Tibial nerve (tissue), 4 donors: ENCODE measurements at places on chromosomes 3 and 15.
A peak's percentile ranks its signal among the peaks of the same experiment; 100 is the strongest.

DNA sequence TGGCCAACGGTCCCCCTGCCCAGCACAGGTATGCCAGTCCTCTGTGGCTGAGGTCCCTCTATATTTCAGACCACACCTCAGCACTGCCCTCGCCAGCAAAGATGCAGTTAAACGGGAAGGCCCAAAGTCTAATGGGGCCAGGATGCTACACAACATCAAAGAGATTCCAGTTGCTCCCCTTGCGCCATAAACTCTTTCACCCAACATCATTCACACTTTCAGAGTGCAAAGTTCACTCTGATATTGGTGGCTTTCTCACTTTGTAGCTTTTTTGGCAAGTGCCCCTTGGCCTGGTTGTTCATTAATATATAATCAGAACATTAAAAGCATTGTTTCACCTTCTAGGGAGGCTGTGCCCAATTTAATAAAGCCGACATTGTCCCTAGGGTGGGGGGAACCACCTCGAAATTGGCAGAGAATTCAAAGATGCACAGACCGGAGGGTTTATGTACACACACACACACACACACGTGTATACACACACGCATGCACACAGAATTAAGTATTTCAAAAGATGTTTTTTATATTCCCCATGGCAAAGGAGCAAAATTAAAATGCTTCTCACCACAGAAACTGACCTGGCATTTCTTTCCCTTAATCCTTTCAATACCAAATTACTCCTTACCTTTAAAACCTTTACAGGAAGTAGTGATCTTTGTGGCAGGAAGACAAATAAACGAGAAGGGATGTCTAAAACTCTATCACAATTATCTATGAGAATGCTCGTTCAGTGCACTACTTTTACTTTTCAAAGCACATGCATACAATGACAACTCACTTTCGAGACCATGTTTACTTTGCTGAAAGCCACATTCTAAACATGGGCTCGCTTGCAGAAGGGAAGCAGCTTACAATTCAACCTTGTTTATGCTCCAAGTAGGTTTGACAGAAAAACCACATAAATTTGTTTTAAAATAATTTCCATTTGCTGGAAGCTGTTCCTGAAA, 19.5 kb downstream of the LRIG1 start:
- DNase-seq: no peak

DNA sequence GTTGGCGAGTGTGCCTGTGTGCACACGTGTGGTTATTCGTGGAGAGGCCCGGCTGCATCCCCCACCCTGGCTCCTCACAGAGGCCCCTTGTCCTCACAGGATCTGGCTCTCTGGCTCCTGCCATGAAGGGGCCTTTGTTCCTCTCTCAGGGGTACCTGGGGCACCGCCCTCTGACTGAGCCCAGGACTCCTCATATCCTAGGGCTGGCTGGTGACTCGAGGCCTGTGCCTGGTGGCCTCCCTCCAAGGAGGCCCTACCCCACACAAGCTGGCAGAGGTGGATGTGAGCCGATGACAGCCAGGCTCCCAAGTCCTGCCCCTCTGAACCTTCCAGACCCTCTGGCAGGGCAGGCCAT, 10.0 kb downstream of the PRKCD start:
- DNase-seq: no peak

DNA sequence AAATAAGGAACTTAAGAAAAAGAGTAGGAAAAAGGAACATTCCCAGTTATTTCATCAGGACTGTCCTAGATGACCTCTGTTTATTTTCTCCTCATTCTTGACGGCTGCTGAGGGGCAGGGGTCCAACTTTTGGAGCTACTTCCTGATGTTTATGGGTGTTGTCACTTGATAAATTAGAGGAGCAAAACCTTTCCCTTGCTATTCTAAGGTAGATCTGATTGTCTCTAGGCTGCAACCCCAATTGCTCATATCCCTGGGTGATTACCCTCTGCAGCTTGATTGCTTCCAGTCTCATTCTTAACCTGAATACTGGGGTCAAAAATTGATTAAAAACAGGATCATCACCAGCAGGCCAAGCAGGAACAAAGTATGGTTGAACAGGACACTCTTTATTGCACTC, 311.0 kb upstream of the NDN start:
- no peak for DNase-seq

GRCh38 chr15:77032052-77032646, 37.2 kb downstream of the PSTPIP1 start:
- DNase-seq: peak; percentile 9

- no peak for DNase-seq
Observed at GRCh38 chr3:67765575-67765974, 111.2 kb upstream of the SUCLG2 start.

DNA sequence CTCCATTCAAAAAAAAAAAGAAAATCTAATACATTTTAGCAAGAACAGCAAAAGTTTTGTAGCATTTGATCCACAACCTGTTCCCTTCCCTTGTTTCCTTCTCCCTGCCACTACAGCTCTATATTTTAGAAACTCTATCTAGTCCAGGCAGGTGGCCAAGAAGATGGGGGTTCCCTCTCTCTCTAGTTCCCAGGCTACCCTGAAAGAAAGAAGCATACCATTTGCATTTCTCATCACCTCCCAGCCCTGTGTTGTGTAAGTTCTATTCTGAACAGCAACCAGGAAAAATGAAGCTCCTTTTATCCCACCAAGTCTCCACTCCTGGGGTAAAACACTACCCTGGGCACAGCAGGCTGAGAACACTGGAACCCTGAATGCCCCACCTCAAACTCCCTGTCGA, 100.0 kb downstream of the PCCB start:
- no peak for DNase-seq

GRCh38 chr3:194306109-194306686, 44.9 kb downstream of the CPN2 start:
- no peak for DNase-seq

DNA sequence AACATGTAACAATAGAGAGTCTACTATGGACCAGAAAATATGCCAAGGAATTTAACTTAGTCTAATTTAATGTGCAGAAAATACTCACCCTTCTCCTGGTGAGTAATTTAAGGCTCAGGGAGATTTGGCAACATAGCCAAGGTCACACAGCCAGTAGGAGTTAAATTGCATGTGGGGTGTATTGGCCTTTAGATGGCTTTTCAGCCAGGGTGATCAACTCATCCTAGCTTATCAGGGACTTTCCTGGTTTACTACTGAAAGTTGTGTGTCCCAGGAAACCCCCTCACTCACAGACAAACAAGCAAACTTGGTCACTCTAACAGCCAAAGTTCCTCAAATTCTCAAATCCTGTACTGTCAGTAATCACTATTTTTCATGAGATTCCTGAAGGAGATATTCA, 2.6 kb upstream of the SLC9A9 start:
- no peak for DNase-seq

DNA sequence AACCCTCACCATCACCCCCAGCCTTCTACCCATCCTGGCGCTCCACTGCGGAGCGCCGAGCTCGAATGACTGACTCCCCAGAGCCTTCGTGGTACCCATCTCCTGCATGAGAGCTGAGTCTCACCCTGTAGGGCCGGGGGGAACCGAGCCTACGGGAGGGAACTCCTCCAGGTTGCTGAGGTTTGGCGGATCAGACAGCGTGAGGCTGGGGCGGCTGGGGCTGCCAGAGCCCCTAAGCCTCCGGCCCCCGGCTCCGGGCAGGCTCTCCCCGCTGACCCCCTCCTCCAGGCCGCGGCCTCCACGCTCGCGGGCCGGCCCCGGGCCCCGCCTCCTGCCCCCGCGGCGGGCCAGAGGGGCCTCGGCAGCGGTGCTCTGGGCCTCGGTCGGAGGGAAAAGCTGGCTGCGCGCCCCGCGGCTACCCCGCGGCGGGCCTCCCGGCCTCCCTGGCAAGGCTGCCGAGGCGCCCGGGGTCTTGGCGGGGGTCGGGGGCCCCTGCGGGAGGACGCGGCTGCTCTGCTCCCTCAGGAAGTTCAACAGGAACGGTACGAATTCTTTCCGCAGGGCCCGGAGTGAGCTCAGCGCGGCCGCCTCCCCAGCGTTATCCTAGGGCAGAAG, 643 bp downstream of the CDAN1 start:
- no peak for DNase-seq

GRCh38 chr3:181717549-181718171, 5.9 kb downstream of the SOX2 start:
- DNase-seq: no peak

DNA sequence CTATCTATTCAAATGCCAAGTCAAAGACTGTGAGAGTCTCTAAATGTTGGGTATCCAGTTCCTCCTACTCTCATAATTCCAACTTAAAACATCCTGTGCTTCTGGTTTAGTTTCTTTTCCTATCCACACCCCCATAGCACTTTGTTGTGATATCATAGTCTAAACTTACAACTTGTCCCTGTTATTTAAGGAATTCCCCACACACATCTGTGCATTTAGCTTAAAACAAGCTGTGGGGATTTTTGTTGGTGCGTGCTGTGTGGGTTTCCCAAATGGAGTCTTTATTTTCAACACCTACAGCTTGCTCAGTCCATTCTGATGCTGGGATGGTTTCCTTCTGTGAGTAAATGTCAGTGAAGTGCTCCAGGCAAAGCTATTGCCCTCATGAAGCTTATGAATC, 167.3 kb downstream of the GMNC start:
- no peak for DNase-seq

GRCh38 chr3:37290551-37290950, 116.2 kb upstream of the LRRFIP2 start:
- no peak for DNase-seq

GRCh38 chr3:31252216-31253185, 280.2 kb upstream of the STT3B start:
- no peak for DNase-seq

DNA sequence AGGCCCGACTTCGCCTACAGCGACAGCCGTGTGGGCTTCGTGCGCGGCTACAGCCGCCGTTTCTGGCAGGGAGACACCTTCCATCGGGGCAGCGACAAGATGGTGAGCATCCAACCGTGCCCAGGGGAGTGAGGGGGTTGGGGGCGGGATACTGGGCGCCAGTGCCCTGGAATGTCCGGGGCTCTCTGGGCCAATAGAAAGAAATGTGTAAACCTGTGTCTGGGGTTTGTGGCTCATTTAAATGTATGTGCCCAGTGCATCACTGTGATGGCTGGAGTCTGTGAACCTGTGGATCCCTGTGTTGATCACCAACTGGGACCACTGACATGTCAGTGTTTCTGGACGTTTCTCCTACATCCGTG, 423 bp downstream of the CHAC1 start:
- DNase-seq: no peak

DNA sequence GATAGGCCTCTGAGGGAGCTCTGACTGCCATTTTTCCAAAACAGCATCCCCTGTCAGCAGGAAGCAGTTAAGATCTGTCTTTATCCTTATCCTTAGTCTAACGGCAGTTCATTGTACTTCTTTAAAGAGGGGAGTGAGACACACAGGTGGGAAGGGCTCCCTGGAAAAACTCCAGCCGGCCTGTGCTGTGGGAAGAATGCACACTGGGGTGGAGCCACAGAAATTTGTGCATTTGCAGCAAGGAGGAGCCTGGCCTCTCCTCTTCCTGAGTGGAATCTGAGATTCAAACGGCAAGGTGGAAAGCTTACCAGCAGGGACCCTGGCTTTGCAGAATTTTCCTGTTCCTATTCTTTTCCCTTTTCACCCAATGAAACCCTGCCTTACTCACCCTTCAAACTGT, 1209.4 kb downstream of the ROBO2 start:
- DNase-seq: no peak

DNA sequence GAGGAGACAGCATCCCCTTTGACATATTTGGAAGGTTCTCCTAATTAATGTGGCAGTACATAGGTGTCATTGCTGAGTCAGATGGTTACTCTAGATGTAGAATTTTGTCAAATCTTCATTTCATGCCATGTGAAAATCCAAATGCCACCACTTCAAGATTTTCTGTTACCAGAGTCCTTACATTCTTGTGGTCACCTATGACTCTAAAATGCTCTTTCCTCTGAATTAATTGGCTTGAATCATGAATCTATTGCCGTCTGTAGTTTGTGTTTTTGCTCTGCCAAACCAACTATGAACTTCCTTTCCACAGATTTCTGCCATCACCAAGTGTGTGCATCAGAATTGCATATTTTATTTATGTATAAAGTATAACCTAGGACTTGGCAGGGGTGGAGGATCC, 269.4 kb upstream of the ZPLD1 start:
- DNase-seq: no peak

GRCh38 chr15:73781038-73781925, 28.1 kb upstream of the INSYN1 start:
- no peak for DNase-seq

DNA sequence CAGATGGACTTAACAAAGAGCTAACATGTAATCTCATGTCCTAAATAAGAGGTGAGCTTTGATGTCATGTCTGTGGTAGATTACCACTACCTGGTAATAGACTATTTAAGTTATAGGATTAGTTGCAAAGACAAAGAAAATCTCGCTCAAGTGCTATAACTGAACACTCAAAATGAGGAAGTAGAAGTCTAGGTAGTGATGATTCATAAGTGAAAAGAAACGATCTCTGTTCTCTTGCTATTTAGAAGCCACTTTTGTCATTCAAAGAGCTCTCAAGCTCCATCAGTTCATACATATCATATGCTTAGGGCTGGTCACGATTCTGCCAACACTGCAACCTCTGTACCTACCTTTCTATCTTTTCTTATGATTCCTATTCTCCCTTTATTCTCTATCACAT, 110.9 kb downstream of the EDEM1 start:
- no peak for DNase-seq

GRCh38 chr3:72872183-72872582, 15.7 kb upstream of the GXYLT2 start:
- DNase-seq: no peak

DNA sequence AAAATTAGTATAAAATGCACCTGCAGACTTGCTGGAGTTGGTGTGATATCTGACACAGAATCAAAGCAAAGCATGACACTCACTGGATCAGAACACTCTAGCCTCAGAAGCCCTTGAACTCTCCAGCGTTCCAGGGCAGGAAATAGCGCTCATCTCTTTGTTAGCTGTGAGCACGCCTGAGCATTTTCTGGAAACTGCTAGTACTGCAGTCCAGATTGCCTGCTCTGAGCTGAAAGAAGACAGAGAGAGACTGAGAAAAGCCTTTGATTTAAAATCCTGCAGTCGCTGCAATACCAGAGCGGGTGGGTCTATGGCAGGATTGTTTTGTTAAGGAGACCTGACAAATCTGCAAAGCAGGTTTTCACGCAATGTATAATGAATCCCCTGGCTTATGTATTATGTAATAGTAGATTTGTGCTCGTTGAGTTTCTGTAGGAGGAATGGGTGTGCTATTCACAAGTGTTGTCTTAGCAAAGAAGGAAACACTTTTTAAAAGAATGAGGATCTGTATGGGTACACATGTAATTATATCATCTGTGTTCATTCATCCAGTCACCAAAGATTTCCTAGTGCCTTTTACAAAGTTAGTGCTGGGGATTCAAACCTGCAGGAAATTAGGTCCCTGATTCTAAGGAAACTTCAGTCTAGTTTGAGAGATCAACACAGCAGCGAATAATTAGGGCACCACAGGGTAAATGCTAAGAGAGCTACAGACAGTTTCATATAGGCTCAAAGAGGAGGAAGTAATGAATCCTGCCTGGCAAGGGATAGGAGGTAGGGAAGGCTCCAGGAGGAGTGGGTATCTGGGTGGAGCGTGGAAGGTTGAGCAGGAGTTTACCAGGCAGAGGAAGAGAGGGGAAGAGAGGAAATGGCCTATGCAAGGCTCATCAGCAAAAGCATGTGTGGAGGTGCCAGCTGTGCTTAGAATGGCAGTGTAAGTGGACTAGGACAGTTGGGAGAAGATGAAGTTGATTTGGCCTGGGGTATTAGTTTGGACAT, 26.1 kb upstream of the MGLL start:
- DNase-seq: peak; percentile 21
